WTC11 (cell line): ENCODE measurements at places on chromosomes 2 and 18. TPM values are rescaled to one million over a fixed set of nuclear protein-coding genes. Genes with fewer than 3 reads are reported as not detected.

Gene RAX
- 0.57 to 0.94 TPM (median 0.89 TPM) in 3 replicates for total RNA-seq

Gene FEV
- not detected in 3 replicates for total RNA-seq

DNA sequence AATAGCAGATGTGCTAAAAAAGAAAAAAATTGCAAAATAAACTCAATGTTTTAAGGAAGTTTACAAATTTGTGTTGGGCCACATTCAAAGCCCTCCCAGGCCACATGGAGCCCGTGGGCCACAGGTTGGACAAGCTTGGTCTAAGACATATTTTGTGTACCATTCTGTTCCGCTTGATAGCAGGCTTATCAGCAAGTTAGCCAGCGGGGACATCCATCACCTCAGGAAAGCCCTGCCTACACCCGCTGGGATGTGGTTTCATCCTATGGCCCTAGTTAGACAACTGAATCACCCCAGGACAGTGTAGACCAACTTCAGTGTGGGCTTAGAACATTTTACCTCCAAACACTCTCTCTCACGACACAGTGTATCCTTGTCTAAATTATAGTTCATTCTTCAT lies 32.6 kb downstream of the CD8B2 start:
- DNase-seq: no peak

GRCh38 chr2:129765326-129765677 lies 214.2 kb upstream of the RAB6C start:
- no peak for DNase-seq

- no peak for DNase-seq
These were observed 119.1 kb upstream of the LYPD1 start for GRCh38 chr2:132789066-132789465.

- peak; percentile 38 for DNase-seq
These were observed 120.5 kb downstream of the TANC1 start for GRCh38 chr2:159088906-159089305.

DNA sequence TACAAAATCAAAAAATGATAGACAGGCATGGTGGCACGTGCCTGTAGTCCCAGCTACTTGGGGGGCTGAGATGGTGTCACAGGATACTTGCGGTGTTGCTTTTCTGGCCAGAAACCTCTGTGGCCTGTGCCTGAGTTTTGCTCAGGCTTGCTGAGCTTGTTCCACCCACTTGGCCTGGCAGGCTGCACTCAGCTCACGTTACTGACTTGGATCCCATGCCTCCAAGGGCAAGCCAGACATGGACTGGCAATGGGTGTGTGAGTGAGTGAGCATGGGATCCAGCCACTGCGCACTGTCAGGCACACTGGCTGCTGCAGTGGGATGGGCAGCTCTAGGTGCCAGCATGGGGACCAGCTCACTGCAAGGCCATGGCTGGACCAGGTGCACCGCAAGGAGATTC lies 67.9 kb downstream of the NCAPH start:
- no peak for DNase-seq
